NCI-H2171 treated with DMSO at 0.1 percent for 48 hours (cell line): ENCODE measurements at places on chromosomes 5 and 9.

GRCh38 chr9:98427491-98427890 is 172.0 kb upstream of the TBC1D2 start:
- no peak for DNase-seq

- no peak for DNase-seq
Measured at GRCh38 chr9:124507880-124508423, 753 bp upstream of the NR5A1 start.

DNA sequence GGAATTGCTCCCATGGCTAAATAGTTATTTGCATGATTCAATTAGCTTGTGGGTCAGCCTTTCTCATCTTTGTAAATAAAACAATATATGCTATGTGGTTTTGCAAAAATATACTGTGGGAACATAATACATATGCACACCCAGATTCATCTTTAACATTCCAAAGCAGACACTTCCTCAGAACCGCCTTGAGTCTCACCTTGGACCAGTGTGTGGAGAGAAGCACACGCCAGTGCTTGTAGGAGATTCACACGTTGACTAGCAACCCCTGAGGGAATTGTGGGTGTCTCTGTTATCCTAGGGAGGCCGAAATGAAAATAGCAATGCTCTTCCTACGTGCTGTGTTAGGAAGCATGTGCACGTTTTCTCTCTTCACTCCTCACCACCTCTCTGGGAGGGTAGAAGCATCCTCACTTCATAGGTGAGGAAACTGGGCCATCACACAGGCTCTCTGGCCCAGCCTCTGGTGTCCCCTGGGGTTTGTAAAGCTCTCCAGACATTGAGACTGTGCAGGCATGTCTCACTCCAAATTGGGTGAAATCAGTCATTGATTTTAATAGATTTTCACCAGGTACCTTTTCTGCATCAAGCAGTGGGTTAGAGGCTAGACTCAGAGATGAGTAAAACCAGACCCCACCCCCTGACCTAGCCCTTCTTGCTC is 221.7 kb downstream of the PBX3 start:
- no peak for DNase-seq

- DNase-seq = peak; percentile 23
Measured at GRCh38 chr9:124124729-124125650, 113.4 kb downstream of the LHX2 start.

- no peak for DNase-seq
Measured at GRCh38 chr5:88662846-88663245, 220.1 kb downstream of the MEF2C start.

GRCh38 chr5:139659695-139660101 is 11.5 kb downstream of the CXXC5 start:
- DNase-seq = peak; percentile 27

- DNase-seq = no peak
Measured at GRCh38 chr5:21121213-21121612, 1133.2 kb upstream of the CDH18 start.
